ENCODE measurements at places on chromosomes 13 and 19.

DNA sequence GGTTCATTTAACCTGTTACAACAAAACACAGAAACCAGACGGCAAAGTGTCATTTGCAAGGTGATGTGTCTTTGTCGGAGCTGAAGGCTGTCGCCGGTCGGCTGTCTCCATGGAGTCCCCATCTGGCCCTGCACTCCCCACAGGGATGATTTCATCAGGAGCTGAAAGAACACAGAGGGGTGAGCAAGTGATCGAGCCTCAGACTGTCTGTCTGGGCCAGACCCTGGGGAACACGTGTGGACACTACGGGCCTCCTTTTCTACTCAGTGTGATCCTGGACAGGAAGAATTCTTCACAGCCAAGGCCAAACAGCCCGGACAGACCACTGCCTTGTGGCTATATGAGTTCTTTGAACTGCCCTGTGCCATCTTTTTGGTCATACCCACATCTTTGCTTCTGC lies 85.1 kb downstream of the RNASEH2B start:
- no peak for DNase-seq

GRCh38 chr13:114167426-114167825 lies 11.6 kb upstream of the CFAP97D2 start:
- DNase-seq = no peak

- DNase-seq = no peak
Measured at GRCh38 chr13:98543378-98544103, 33.4 kb downstream of the STK24 start.

- DNase-seq = no peak
Measured at GRCh38 chr13:30021611-30022010, 171.2 kb upstream of the UBL3 start.

DNA sequence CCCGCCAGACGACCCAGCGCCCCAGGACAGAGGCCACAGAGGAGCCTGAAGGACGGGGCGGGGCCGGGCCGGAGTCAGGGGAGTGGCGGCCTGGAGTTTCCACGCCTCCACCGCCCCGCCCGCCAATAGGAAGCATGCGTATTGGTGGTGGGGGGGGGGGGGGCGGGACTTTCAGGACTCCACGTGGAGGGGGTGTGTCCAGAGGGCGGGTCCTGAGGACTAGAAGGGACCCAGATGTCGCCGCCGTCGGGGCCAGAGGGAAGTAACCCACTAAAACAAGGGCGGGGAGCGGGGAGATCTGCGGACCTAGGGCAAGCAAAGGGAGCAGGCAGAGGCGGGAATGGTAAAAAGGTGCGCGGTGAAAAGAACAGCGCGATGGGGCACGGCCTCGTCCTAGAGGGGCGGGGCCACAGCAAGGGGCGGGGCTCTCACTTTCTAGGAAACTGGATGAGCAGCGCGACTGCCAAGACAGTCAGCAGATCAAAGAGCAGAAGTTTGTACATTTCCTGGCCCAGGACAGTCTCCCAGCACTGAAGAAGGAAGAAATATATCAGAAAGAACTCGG lies 2.8 kb upstream of the LENG1 start:
- DNase-seq = peak; percentile 57

DNA sequence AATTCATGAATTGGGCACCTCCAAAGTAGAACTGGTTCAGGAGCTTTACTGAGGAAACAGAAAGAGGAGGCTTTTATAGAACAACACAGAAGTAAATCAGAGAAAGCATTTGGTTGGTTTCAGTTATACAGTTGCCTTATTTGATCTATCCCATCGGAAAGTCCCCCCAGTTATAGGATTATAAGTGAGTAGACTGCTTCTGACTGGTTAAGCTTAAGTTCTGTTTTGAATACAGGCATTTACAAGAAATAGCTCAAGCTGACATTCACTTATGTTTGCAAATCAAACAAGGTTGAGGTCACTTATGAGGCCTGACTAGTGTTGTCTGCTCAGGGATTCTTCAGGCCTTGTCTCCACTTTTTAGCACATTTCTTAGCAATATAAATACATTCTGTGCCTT lies 857.4 kb downstream of the EFNB2 start:
- no peak for DNase-seq

DNA sequence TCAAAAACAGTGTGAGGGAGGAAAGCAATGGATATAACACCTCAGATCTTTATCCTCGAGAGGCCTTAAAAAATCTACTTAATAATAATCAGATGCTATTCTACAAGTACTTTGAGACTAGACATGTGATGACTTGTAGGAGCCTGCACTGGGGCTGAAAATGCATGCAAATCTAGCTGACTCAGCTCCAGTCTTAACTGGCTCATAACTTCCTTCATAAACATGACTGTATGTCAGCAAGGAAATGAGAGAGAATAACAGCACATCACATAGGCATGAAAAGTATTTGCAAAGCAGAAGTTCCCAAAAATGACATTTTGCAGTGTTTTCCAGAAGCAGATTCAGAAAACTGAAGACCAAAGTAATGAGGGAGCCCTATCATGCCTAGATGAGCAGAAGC lies 38.1 kb downstream of the PSG5 start:
- DNase-seq = no peak

- no peak for DNase-seq
Measured at GRCh38 chr19:17473041-17473440, 2.7 kb downstream of the SLC27A1 start.

DNA sequence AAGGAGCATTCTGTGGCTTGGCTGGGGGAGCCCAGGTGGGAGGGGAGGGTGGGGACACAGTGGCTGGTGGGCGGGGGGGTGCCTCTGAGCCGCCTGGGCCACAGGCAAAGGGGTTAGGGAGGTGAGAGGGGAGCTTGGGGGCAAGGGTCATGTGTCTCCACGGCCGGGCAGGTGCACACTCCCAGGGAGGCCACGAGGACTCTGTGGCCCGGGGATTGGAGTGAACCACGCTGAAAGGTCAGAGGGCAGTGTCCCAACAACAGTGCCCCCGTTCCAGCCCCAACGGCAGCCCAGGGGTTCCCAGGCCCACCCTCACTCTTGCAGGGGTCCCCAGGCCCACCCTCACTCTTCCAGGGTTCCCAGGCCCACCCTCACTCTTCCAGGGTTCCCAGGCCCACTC lies 9.6 kb downstream of the C2CD4C start:
- DNase-seq = no peak

- no peak for DNase-seq
Measured at GRCh38 chr13:19152403-19152802, 29.2 kb downstream of the TUBA3C start.

DNA sequence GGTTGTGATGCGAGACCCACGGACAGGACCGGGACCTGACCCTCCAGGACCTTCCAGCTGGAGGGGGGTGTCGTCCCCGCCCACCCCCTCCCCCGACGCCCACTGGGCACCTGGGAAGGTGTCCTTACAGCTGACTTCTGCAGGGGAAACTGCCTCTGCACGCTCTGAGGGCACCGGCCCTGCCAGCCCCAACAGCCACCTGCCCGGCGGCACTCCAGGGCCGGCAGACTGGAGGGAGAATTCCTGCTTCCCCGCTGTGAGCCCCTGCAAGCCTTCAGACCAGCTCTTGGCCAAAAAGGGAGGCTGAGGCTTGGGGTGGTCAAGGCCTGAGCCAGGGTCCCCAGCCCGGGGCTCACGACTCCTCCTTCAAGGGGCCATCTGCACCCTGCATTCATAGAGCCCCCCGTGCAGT lies 1.2 kb downstream of the CNN2 start:
- DNase-seq = no peak

Data from stimulated activated CD8-positive, alpha-beta memory T cell treated with anti-CD3 and anti-CD28 coated beads, Interleukin-4, amount 100 ng/mL, for 1 hour (primary cell).